Non-pigmented ciliary epithelial cell (primary cell): ENCODE measurements at places on chromosomes 6 and 20.

DNA sequence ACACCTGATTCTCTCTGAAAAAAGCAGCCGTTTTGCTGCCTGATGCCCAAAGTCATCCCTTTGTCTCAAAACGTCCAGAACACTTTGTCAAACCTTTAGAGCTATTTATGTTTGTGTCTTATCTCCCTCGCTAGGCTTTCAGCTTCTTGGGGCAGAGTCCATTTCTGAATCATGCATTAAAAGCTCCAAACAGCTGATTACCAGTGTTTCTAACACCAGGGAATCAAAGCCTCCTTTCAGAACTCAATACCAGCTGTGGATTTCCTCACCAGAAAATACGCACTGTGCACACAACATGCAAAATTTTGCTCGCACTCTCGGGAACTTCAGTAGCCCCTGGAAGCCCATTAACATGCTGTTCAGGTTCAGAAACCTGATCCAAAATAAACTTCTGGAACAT is 333.3 kb downstream of the HACE1 start:
- no peak for DNase-seq

GRCh38 chr20:24698189-24698588 is 228.8 kb downstream of the SYNDIG1 start:
- no peak for DNase-seq

GRCh38 chr6:141988954-141989705 is 143.6 kb upstream of the GJE1 start:
- peak; percentile 31 for DNase-seq

GRCh38 chr6:30814146-30815040 is 69.9 kb upstream of the DDR1 start:
- DNase-seq: peak; percentile 56
